ENCODE measurements at places on chromosomes 3 and 15.
A peak's percentile ranks its signal among the peaks of the same experiment; 100 is the strongest.

DNA sequence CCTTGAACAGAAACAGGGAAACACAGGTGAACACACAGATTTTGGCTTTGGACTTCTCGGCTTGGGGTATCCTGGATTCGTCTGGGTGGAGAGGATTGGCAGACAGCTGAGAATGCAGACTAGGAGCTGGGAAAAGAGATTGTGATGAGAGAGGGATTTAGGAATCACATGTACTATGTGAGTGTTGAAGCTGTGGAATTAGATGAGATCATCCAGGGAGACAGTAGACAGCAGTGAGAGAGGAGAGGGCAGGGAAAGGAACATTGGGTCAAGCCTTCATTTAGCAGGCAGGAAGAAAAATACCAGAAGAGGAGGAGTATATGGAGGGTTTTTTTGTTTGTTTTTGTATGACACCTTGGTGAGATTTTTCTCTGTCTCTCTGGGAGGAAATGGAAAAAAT lies 262.1 kb upstream of the TBL1XR1 start:
- no peak for DNase-seq

GRCh38 chr15:42087926-42088800 lies 6.2 kb downstream of the PLA2G4D start:
- no peak for DNase-seq

GRCh38 chr3:123375014-123375940 lies 73.6 kb downstream of the ADCY5 start:
- DNase-seq = no peak

GRCh38 chr3:188076176-188076575 lies 77.8 kb upstream of the LPP start:
- no peak for DNase-seq

- DNase-seq = no peak
These were observed 26.7 kb downstream of the KCNMB2 start for GRCh38 chr3:178562947-178563232.

GRCh38 chr15:40493089-40493840 lies 22.5 kb downstream of the CHST14 start:
- no peak for DNase-seq

DNA sequence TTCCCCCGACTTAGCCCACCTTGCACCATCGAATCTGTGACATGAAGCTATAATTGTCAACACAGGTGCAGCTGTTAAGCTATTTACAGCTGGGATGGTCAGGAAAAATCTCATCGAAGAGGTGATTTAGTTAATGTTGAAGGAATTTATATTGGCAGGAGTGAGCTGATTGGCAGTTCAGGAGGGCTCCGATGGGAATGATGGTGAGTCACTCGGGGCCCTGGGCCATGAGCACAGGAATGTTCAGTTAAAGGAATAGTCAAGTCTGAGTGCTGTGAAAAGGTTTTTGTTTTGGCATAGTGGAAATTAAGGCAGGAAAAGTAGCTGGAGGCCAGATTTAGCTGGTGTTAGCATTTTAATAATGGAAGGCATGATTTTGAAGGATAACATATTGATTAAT lies 95.7 kb downstream of the OXSM start:
- no peak for DNase-seq

DNA sequence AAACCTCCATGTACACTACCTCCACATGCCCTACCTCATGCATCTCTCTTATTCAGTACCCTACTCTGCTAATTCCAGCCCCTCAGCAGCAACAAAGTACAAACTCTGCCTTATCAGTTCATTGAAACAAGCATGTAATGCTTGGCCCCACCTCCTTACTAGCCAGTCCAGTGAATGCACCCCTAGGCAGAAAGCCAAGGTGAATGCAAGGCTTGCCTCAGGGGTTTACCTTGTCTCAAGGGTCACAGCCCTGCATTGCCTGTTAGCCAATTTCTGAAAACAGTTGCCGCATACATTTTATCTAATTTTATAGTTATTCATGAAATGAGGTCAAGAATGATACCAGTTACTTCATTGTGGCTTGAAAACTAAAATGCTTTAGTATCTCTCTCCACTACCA lies 576.4 kb downstream of the FHIT start:
- DNase-seq = no peak

DNA sequence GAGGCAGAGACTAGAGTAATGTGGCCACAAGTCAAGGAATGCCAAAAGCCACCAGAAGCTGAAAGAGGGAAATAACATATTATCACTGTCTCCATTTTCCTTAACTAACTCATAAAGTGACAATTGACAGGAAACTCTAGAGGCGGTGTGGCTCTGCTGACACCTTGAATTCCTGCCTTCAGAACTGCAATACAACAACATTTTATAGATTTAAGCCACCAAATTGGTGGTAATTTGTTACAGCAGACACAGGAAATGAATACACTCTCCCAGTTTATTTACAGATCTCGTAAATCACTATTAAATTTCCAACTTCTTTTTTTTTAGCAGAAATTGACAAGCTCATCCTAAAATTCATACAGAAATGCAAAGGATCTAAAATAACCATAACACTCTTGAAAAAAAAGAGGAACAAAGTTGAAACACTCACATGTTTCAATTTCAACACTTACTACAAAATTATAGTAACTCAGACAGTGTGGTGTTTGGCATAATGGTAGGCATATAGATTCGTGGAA lies 449.9 kb downstream of the OTOL1 start:
- DNase-seq = peak; percentile 72

GRCh38 chr3:15361494-15362214 lies 29.3 kb upstream of the SH3BP5 start:
- no peak for DNase-seq

- no peak for DNase-seq
These were observed 16.7 kb upstream of the EIF1B start for GRCh38 chr3:40292637-40293349.

DNA sequence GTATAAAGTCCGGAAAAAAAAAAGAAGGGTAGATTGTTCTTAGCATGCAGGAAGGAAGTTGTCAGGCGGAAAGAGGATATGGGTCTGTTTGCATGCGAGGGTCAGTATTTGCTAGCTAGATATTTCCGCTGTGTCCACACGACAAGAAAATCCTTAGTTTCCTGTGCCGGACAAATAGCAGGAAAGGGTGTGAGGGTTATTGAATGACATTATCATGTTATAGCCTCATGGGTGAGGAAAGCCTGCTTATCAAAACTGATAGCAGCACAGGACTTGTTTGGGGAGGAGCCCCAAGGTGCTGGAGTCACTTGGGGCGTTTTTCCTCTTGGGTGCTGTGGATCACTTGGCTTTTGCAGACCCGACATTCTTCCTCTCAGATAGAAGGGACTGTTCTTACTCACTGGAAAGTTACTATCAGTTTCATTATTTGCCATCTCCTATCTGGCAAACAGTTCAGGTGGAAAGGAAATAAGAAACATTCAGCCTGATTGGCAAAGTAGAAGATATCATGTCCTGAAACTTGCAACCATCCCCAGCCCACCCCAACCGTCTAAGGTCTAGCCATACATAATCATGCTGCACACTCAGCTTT lies 127.2 kb upstream of the DPH6 start:
- DNase-seq = no peak

DNA sequence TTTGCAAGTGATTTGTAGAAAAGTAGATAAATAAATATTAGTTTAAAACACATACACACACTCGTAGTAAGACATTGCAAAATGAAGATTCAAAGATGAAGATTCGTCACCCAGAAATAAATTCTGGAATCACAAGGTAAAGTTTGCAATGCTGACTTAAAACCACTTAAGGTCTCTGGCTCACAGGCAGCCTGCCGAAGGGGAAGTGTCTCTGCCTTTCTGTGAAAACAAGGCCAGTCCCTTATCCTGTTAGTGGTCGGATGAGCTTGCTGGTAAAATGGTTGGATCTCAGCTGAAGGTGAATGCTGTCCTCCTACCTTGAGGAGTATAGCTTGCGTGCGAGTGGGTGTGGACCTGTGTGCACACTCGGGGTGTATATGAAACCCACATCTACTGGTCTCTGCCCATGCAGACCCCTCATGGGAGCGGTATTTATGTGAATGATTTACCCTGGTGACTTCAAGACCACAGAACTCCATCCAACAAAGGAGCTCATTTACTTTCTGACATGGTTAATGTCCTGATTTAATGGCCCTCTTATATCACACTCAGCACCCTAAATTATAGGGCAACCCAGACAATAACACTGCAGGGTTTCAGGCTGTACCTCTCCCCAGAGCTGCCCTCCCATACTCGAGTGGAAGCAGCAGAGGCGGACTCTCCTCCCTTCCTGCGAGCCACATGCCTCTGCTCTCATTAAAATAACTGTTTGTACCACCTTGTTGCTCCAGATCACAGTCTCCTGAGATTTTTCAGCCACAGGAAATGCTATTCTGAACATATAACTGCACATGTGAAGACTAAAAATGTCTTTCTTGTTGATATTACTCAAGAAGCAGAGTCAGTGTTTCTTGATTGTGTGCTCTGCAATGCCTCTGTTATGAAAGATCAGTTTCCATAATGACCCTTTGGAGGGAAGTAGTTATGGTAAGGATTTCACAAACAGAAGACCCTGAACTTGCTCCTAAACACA lies 45.9 kb upstream of the ALDH1A3 start:
- DNase-seq = peak; percentile 69

GRCh38 chr3:124201226-124201625 lies 209.3 kb upstream of the ROPN1 start:
- no peak for DNase-seq

GRCh38 chr15:58369261-58369701 lies 62.5 kb upstream of the LIPC start:
- peak; percentile 21 for DNase-seq

GRCh38 chr15:56293495-56294292 lies 50.0 kb upstream of the RFX7 start:
- DNase-seq = no peak

DNA sequence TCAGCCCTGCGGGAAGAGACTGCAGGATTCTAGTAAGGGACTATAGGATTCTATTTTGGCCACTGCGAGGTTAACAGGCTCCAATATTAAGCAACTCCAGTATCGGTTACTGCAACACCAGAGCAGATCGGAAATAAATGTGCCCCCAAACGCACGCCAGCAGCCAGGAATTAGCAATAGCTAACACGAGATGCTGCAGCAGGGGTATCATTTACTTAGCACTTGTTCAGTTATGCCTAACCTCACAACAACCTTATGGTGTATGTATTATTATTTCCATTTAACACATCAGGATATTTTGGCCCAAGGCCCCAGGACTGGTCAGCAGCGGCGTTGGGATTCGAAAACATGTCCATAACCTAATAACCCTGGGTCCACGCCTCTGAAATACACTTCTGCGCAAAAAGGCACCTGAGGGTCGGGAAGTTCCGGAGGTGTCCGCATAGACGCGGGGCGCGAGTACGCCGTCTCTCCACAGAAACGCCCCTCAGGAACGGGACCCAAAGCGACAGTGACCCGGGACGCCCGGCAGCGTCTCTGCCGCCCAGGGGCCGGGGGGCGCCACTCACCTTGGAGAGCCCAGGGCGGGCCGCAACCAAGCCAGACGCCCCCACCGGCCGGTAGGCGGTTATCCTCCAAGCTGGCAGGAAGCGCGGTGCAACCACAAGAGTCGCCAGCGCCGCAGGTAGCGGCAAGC lies 681 bp downstream of the PIK3CB start:
- peak; percentile 42 for DNase-seq

DNA sequence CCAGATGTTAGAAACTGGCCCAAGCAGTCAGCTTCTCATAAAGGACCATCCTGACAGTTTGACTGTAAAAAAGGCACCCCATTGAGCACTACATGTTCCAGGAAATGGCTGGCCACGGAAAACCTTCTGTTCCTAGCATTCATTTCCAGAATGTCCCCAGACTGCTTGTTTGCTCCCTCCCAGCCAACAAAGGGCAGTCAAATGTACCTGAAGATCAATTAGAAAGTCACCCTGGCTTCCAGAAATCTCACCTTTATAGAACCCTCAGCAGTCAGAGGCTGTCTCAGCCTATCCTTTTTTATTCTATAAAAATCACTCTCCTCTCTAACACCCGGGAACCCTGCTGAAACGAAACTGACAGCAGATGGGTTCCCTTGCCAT lies 784 bp upstream of the SAMMSON start:
- DNase-seq = no peak

GRCh38 chr3:166114448-166114847 lies 277.2 kb upstream of the BCHE start:
- DNase-seq = no peak

- no peak for DNase-seq
These were observed 342.9 kb downstream of the CLSTN2 start for GRCh38 chr3:140277886-140278285.

DNA sequence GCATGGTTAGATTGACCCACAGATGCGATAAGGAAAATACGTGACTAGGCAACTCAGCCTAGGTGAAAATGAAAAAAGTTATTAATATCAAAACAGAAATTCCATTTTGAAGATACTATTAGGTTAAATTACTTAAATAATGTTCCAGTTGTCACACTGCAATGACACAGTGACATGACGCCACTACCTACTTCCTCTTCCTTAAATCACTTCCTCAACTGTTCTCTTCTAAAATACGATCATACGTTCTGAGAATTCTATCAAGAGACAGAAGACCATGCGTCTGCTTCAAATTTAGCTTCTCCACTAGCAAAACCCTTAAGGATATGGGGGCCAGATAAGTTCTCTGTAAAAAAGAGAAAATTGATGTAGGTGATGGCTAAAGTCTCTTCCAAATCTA lies 18.2 kb downstream of the CMTM6 start:
- peak; percentile 70 for DNase-seq

Data from Kasumi-1 (cell line).